HS-5 (cell line): ENCODE measurements at places on chromosomes 1 and 21.
A peak's percentile ranks its signal among the peaks of the same experiment; 100 is the strongest.

- no peak for DNase-seq
These were observed 95.6 kb downstream of the PAPPA2 start for GRCh38 chr1:176558561-176558960.

GRCh38 chr1:70719154-70719553 is 308.1 kb downstream of the CTH start:
- DNase-seq: no peak

DNA sequence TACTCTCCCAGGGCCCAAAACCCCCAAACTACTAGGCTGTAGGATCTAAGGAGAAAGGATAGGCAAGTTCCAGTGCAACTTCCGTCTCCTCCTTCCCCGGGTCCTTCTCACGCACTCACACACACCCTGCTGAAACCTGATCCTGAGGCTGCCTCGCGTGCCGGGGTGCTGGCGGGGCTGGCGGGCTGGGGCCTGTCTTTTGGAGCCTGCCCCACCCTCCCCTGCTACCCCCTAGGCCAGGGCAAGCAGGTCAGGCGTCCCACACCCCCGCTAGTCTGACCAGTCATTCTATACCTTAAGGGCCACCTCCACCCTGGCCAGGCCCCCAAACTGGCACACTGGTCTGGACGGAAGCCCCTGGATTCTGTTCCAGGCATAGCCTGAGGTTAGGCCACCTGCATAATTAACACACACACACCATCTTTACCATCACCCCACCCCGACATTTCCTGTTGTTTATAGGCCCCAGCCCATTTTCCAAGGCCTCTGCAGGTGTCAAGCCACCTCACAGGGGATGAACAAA is 48.3 kb upstream of the ARTN start:
- DNase-seq: no peak

- no peak for DNase-seq
These were observed 54.2 kb downstream of the HMCN1 start for GRCh38 chr1:185788386-185788785.

DNA sequence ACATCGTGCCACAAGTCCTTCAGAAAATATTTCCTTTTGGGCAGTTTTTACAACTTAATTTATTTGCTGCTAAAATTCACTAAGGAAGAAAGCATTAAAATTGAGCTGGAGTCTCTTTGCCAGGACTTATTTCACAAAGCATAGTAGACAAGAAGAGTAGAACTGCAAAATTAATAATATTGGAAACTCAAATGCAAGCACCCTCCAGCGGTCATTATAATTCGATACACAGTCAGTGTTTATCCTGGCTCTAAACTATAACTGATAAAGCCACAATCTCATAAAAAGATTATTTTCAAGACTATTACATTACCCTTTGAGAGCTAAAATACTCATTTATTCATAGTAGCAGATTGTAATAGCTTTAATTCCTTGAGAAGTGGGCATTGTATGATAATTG is 655.4 kb downstream of the RWDD3 start:
- DNase-seq: no peak

DNA sequence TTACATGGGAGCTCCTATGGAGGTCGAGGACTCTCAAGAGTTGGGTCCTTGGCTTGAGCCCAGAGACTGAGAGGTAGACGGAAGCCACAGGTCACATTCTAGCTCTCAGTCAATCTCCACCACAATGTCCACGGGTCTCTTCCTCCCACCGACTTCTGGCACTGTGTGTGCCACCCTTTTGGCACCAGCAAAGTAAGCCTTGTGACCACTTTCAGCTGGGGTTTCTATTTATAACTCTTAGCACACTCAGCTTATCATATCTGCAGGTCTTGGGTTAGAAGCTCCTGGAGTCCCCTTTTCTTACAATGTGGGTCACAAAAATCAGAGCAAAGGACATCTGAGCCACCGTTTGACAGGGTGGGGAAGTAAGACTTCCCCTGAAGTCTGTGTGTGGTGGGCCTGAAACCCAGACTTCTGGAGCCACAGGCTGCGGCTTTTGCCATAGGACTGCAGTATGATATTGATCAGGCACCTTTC is 28.3 kb downstream of the NCMAP start:
- DNase-seq: no peak

GRCh38 chr1:104295511-104295910 is 545.8 kb downstream of the AMY1C start:
- DNase-seq: no peak

DNA sequence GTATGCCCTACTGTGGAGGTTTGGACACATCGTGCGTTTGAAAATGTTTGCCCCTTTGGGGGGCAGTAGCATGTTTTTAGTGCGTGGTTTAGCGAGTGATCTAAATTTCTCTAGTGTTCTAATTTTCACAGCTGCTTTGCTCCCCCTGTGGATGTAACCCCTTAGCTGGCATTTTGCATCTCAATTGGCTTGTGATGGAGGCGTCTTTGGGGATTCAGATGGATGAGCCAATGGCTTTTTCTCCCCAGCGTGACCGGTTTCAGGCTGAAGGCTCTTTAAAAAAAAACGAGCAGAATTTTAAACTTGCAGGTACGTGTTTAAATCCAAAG is 836 bp downstream of the CDC7 start:
- no peak for DNase-seq

DNA sequence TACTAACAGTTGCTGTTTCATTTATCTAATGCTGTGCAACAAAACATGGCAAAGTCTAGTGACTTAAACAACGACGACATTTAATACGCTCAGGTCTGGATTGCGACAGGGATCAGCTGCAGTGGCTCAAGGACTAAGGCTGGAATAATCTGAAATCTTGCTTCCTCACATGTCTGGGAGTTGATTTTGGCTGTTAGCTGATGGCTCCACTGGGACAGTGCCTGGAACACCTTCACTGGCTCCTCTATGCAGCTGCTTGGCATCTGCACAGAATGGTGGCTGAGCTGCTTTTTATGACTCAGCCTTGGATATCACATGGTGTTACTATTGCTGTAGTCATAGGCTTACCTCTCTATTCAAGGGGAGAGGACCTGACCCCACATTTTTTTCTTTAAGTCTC is 24.0 kb upstream of the BTG3 start:
- no peak for DNase-seq

DNA sequence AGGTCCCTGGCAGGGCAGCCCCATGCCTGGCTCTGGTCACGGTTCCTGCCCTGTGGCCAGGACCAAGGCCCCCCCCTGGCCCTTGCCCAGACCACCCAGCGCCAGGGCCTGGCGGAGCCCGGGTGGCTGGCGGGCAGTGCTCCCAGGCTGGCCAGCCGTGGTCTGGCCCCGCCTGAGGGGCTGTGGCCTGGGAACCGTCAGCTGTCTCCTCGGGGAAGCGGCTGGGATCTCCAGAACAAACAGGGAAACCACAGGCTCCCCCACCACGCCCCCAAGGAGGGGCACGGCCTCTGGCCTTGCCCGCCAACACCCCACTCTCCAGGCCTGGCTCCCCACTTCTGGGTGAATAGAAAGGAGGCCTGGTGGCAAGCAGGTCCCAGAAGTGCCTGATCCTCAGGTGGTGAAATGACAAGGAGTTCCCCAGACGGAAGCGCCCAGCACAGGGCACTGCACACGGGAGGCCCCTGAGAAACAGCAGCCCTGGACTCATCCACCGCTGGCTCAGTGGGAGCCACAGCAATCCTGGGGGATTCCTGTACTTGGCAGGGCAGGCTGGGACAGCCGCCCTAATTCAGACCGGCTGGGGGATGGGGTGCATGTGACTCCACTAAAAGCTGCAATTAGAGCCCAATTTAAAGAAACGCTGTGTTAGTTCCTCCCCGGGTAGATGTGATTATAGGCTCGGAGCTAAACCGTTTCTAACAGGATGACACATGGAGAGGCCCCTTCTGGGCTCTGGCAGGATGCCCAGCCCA is 78.9 kb downstream of the RAP1GAP start:
- no peak for DNase-seq

DNA sequence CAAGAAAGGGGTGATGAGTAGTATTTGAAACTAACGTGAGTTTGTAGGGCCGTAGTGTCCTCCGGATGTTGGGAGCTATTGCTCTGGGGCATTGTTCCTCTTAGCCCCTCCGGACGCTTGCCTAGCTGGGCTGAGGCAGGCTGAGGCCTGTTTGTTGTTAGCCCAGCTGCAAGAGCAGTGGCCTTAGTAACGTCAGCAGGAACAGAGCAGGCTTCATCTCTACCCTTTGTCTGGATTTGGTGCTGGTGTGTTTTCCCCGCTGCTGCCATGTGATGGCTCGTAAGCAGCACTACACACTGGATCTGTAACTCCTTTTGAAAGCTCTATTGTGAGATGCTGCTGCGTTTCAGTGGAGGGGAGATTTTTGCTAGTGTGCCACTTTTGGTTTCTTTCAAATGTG is 57.6 kb downstream of the DNM3 start:
- no peak for DNase-seq

- DNase-seq: no peak
These were observed 27.2 kb downstream of the PSMG1 start for GRCh38 chr21:39156024-39156423.

DNA sequence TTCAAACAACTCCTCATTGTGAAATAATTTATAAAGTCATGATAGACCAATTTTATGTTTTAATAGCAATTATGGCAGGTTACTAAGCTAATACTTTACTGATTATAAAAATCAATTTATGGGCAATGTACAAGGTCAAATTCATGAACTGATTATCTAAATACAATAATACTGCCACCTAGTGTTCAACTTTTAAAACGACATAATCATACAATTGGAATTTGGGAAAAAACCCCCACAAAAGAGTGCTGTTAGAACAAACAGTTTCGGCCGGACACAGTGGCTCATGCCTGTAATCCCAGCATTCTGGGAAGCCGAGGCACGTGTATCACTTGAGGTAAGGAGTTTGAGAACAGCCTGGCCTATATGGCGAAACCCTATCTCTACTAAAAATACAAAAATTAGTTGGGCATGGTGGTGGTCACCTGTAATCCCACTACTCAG is 14.0 kb downstream of the GTF2B start:
- no peak for DNase-seq

GRCh38 chr1:25500694-25501093 is 42.7 kb upstream of the LDLRAP1 start:
- DNase-seq: no peak

- no peak for DNase-seq
These were observed 24.6 kb downstream of the CR1L start for GRCh38 chr1:207669528-207670009.

GRCh38 chr1:201891451-201892045 is 2.9 kb downstream of the SHISA4 start:
- no peak for DNase-seq

- DNase-seq: no peak
These were observed 14.8 kb downstream of the S100A6 start for GRCh38 chr1:153520818-153521476.

- DNase-seq: no peak
These were observed 10.9 kb downstream of the PADI2 start for GRCh38 chr1:17108360-17108759.

DNA sequence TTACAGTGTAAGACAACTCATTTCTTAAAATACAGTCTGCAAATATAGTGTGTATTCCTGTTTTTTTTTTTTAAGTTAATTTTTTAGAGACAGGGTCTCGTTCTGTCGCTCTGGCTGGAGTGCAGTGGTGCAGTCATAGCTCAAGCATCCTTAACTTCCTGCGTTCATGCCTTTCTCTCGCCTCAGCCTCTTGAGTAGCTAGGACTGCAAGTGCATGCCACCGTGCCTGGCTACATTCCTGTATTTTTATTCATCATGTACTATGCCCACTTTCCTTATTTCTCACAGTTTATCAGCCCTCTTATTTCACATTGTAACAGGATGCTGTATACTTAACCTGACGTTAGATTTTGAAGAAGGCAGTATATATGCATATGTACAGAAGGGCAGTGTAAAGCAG is 26.7 kb downstream of the MIER1 start:
- peak; percentile 67 for DNase-seq

- DNase-seq: no peak
These were observed 33.4 kb downstream of the SNAP47 start for GRCh38 chr1:227768640-227769039.

DNA sequence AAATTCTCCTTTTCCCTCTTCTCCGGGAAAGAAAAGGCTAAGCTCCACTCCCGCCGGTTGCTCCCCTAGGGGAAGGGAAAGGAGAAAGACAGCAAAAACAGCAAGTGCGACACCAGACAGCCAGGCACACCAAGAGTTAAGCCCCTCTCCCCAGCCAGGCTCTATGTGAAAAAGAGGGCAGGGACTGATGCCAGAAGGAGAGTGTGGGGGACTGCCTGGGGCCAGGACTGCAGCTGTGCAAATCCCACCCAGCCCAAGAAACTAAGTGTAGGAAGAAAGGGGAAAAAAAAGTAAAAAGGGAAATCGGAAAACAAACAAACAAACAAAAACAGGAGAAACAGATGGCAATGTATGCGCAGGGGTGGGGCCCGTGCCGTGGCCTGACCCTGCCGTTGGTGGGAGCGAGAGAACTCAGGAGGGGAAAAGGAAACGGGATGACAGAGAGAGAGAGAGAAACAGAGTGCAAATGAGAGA is 27.7 kb upstream of the FMO1 start:
- no peak for DNase-seq

- no peak for DNase-seq
These were observed 133.4 kb downstream of the PTGER3 start for GRCh38 chr1:70914224-70914623.

- no peak for DNase-seq
These were observed 22.7 kb upstream of the ARF1 start for GRCh38 chr1:228059634-228060457.

- no peak for DNase-seq
These were observed 124.2 kb downstream of the GRIK3 start for GRCh38 chr1:36909946-36910725.

DNA sequence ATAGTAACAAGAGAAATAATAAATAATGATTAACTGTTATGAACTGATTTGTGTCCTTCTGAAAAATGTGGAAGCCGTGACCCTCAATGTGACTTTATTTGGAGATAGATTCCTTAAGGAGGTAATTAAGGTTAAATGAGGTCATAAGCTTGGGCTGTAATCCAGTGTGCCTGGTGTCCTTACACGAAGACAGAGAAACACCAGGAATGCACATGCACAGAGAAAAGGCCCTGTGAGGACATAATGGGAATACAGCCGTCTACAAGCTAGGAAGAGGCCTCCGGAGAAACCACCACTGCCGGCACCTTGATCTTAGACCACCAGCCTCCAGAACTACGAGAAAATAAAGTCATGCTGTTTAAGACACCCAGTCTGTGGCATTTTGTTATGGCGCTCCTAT is 215.9 kb downstream of the NEGR1 start:
- DNase-seq: no peak

GRCh38 chr1:788835-789234 is 102.4 kb upstream of the OR4F16 start:
- no peak for DNase-seq

DNA sequence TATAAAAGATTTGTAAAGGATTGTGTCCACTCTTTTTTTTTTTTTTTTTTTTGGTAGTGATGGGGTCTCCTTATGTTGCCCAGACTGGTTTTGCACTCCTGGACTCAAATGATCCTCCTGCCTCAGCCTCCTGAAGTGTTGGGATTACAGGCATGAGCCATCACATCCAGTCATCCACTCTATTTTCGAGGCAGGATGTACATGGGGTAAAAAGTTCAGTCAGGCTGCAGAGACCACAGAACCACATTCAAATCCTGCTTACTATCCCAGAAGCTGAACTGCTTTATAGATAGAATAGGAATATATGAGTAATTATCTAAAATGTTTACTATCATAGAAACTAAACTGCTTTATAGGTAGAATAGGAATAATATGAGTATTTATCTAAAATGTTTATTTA is 26.0 kb upstream of the KCNK2 start:
- no peak for DNase-seq

- no peak for DNase-seq
These were observed 87.0 kb downstream of the NRIP1 start for GRCh38 chr21:14977814-14978213.
